Right lung (tissue), 10 donors: ENCODE measurements at places on chromosomes 4 and X.
A peak's percentile ranks its signal among the peaks of the same experiment; 100 is the strongest.

GRCh38 chrX:104795804-104796203 lies 229.8 kb downstream of the IL1RAPL2 start:
- no peak for DNase-seq

GRCh38 chr4:137393044-137393443 lies 139.2 kb downstream of the PCDH18 start:
- DNase-seq = no peak

- no peak for DNase-seq
These were observed 647.6 kb upstream of the ACTRT1 start for GRCh38 chrX:128699716-128700285.

GRCh38 chr4:57605376-57605775 lies 495.2 kb upstream of the IGFBP7 start:
- no peak for DNase-seq

DNA sequence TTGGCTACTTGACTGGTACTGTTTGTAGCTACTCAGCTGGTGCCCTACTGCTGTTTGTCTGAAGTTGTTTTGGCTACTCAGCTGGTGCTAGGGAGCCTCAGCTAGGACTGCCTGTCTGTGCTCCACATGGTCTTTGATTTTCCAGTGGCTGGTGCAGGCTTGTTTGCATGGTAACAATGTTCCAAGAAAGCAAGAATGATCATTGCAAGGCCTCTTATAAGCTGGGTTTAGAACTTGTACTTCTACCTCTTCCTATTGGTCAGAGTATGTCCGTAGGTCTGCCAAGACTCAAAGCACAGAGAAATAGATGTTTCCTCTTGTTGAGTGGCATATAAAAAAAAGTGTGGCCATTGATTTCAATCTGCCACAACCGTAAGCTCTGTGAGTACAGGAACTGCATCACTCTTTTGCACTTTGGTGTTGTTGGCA lies 17.6 kb downstream of the NFKB1 start:
- DNase-seq = no peak

- DNase-seq = no peak
These were observed 51.1 kb downstream of the SPANXN3 start for GRCh38 chrX:143466130-143466529.

DNA sequence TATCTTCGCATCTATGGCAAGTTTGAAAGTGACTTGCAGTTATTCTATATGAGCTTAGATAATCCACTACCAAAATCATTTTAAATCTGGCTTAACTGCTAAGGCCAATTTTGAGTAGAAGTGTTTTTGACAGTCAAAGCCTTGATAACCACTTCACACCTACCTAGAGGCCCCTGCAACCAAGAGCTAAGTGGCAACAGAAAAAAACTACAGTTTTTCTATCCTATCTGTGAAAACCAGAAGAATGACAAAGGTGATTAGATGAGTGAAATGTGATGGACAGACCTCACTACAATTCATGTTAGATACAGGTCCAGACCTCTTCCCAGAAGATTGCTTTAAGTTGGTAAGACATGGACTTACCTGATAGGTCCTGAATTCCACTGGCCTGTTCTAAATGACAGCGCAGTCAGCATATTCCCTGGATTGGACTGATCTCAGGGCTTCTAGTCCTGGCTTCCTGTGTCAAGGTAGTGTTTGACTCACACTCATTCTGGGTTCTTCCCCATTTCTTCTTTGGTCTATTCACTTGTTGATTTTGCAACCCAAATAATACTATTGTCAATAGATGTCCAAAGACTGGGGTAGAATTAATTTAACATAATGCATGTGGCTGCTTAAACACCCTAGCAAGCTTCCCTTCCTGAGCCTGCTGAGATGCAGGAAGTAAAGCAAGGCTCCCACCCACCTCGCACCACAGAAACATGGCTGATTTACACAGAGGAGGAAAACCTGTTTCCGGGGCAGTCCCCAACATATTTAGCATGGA lies 65.1 kb downstream of the PPP3CA start:
- no peak for DNase-seq

- no peak for DNase-seq
These were observed 3.8 kb downstream of the ZFX start for GRCh38 chrX:24153178-24153795.

DNA sequence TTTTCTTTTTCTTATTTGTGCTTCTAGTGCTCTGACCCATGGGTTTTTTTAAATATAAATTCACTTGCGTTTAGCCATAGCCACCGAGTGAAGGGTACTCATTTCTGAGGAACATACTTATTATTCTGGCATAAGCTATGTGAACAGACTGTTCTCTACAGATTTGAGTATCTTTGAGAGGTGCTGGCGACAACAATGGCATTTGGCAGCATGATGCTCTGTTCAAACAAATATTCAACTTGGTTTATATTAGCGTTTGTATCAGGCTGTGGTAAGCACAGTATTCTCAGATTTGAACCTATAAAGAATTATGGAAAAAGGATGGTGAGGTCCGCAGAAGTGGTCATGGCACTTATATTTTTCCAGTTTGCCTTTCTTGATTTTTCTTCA lies 108.7 kb upstream of the LIMCH1 start:
- no peak for DNase-seq

- no peak for DNase-seq
These were observed 6.1 kb downstream of the XPNPEP2 start for GRCh38 chrX:129744861-129745321.

DNA sequence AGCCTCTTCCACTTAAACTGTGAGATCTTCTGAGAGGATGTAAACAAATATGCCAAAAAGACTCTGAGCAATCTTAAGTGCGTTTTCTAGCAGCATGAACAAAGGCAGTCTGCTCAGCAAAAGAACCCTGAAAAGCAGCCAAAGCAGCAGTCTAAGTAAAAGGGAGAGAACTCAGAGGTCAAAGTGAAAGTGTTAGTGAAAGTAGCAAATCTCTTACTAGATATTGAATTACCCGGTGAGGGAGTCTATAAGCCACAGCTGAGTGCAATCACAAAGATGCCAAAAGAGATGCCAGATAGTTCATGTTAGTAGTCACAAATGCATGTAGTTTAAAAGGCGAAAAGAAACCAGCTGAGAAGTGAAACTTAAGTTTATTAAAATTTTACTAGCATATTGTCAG lies 7.9 kb upstream of the GNRHR start:
- peak; percentile 12 for DNase-seq

- DNase-seq = no peak
These were observed 91.8 kb upstream of the PSAPL1 start for GRCh38 chr4:7526491-7526890.

- no peak for DNase-seq
These were observed 1.2 kb downstream of the TMSB4X start for GRCh38 chrX:12975991-12976558.

- DNase-seq = no peak
These were observed 269.2 kb upstream of the MAOA start for GRCh38 chrX:43386875-43387274.

DNA sequence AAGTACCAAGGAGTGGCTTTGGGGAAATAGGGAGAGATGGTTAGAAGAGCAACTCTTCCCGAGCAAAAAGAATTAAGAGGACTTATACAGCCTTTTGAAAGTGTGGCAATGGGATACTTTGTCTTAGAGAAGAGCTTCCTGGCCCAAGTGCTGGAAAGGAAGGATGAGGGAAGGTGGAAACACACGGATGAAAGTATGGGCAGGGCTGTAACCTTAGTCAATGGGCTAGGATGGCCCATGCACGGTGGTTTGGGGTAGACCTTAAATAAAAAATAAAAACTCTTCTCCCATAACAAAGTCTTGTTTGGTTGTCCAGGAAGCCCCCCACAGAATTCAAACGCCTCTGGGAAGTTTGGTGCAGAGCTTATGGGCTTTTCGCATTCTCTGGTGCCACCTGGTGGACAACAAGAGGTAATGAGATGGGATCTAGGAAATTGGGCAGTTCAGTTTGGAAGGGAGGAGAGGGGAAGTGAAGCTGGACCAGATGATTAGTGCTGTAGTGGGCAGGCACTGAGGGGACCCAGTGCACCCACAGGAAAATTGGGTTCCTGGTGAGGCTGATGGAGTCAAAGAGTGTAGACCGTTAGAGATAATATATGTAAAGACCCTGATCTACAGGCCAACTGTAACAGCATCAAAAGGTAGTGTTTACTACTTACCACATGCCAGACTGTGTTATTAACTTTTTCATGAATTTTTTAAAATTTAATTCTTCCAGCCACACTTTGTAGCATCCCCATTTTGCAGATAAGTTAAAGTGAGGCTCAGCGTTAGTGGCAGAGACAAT lies 13.8 kb upstream of the ENOX2 start:
- DNase-seq = peak; percentile 32

DNA sequence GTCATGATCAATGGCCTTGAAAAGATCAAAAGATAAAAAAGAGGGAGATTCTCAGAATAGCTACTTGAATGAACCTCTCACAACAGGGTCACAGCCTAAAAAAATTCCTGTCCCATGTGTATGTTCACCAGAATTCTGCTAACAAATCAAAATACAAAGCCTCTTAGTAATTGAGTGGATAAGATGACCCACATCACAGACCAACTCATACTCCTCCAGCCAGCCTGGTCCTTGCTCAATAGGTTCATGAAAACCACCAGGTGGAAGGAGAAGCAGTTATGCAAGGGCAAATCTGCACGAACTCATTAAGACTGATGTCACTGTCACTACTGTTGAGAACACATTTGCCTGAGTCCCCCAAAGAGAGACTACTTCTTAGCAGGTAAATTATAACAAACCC lies 21.5 kb downstream of the WDFY3 start:
- no peak for DNase-seq

- no peak for DNase-seq
These were observed 42.1 kb downstream of the HMX1 start for GRCh38 chr4:8829584-8829983.

DNA sequence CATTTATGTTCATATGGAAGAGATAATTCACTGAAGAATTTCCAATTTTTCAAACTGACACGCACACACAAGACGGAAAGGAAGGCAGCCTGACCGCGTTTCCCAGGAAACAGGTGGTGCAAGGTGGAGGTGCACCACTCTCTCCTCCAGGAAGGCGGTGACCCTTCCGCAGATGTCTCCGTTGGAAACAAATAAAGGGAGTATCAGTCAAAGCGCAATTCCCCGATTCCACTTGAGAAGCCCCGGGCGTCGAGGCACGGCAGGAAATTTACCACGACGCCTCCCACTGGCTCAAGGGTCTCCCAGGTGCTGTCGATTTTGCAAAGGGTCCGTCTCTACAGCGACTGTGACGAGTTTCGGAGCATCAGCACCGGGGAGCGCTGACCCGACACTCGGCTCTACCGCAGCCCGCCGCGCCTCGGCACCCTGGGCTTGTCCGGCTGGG lies 770 bp upstream of the TIGD2 start:
- no peak for DNase-seq

GRCh38 chrX:118498351-118498750 lies 2.7 kb downstream of the DOCK11 start:
- no peak for DNase-seq

DNA sequence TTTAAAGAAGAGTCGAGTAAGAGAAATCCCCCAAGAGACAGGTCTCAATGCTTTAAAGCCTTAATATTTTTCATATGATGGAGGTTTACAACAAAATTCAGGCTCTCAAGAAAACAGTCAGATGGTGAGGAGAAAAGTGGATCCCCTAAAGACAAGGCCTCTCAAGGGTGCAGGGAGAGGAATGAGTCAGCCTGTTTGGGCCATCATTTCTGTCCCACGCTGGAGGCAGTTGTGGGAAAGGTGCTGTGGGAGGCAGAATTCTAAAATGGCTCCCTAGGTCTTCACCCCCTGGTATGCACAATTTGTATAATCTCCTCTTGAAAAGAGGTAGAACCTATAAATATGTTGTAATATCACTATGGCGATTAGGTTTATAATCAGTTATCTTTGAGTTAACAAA lies 4.6 kb upstream of the TIFA start:
- no peak for DNase-seq

DNA sequence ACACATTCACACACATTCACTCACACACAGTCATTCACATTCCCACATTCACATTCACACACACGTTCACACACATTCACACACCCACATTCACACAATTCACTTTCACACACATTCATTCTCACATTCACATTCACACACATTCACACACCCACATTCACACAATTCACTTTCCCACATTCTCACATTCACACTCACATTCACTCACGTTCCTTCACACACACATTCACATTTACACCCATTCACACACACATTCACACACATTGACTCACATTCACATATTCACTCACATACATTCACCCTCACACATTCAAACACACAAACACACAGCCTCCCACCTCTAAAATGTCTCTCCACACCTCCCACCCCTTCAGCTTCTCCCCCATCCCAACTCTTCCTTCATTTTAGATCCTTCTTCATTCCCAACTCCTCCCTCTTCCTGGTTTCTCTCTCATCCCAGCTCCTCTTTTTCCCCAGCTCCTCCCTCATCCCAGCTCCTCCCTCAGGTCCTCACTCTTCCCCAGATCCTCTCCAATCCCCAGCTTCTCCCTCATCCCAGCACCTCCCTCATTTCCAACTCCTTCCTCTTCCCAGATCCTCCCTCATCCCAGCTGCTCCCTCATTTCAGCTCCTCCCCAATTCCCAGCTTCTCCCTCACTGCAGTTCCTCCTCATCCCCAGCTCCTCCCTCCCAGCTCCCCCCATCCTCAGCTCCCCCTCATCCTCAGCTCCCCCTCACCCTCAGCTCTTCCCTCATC lies 111.0 kb downstream of the FAM53A start:
- no peak for DNase-seq

GRCh38 chr4:48237996-48238645 lies 31.5 kb downstream of the TEC start:
- DNase-seq = no peak

DNA sequence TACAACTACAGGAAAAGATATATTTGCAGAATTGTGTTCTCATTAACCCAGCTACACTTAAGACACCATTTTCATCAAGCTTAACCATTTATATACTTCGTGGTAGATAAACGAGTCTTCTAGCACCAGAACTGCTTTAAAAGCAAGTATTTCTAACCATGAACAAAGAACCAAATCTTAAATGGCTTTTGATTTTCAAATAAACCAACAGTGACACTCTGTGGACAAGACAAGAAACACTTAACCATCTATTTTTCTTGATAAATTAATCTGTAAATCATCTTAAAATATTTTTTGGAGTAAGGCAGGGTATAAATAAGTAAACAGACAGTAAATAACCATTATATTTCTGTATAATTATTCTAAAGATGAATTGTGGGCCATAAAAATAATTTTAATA lies 10.2 kb downstream of the BEND2 start:
- DNase-seq = no peak

DNA sequence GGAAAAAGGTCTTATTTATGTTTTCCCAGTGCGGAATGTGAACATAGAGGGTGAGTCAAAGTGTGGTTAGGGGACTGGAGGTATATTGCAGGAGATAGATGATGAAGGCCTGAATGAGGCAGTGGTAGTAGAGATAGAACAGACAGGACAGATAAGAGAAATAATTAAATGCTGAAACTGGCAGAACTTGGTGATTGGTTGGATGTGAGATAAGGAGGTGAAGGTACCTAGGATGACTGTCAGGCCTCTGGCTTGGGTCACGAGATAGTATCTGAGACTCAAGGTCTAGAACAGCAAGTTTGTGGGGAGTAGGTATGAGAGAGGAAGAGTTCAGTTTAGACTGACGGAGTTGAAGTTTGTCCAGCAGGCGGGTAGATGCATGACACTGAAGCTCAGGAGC lies 3.5 kb downstream of the MND1 start:
- no peak for DNase-seq
